Choroid plexus epithelial cell (primary cell): ENCODE measurements at places on chromosomes 7 and 10.

DNA sequence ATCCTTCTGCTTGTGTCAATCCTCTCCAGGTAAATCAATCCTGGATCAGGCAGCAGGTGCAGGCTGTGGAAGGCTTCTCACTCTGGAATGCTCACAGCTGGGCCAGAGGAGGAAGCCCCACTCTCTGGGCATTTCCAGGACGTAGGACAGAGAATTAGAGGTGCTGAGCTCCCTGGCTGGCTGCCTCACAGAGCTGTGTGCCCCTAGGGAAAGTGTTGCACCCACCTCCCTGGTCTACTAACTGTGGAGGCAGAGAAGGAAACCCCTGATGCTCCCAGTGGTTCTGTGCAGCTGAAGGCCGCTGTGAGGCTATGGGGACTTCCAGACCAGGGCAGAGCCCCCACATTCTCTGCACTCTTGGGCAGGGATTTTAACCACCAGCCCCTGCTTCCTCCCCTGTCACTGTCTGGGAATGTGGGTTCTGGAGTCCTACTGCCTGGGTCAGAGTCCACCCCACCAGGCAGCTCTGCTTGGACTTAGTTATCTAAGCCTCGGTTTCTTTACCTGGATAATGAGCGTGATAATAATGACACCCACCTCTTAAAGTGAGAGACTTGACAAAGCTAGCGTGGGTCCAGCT is 73.5 kb upstream of the EEPD1 start:
- DNase-seq: peak; percentile 5

- DNase-seq: no peak
Observed at GRCh38 chr10:14356921-14357320, 26.2 kb upstream of the FRMD4A start.

- peak; percentile 26 for DNase-seq
Observed at GRCh38 chr7:40749877-40750276, 615.1 kb downstream of the SUGCT start.

- DNase-seq: peak; percentile 89
Observed at GRCh38 chr10:31650010-31650409, 278.6 kb downstream of the ARHGAP12 start.

- peak; percentile 69 for DNase-seq
Observed at GRCh38 chr10:3926675-3927525, 141.9 kb upstream of the KLF6 start.

DNA sequence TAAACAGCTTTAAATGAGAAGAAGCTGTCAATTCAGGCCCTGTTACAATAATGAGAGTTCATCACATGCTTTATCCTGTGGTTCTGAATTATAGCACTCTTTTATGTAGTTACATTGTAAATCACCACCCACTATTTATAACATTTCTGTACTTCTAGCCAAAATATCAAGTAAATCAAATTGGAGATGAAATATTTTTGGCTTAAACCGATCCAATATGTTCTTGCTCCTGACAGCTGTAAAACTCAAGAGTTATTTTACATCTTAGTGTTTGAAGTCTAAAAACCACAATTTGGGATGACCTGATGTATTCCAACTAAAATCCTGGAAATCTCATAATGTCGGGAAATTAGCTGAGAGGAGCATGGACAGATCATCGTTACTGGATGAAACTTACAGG is 371.2 kb upstream of the LRRN3 start:
- no peak for DNase-seq

DNA sequence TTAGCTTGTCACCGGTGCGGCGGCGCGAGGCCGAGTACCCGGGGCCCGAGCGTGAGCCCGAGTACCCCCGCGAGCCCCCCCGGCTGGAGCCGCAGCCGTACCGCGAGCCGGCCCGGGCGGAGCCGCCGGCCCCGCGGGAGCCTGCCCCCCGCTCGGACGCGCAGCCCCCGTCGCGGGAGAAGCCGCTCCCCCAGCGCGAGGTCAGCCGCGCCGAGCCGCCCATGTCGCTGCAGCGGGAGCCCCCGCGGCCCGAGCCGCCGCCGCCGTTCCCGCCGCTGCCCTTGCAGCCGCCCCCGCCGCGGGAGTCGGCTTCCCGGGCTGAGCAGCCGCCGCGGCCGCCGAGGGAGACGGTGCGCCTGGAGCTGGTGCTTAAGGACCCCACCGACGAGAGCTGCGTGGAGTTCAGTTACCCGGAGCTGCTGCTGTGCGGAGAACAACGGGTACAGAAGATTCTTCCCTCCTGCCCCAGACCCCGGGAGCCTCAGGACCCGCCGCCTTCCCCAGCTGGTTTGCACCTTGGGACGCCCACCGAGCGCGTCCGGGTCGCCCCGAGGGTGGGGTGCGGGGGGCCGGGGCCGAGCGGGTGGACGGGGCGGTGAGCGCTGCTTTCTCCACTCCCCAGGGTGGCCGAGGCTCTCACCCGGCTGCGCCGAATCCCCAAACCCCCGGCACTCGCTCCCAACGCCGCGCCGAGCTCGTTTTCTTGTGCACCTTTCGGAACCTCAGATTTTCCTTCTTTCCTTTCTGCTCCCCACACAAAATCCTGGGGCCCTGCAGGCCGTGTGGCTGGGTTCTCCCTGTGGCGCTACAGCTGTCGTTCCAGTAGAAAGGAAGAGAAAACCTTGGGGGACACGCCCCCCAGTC is 708 bp downstream of the UBN2 start:
- DNase-seq: peak; percentile 43

DNA sequence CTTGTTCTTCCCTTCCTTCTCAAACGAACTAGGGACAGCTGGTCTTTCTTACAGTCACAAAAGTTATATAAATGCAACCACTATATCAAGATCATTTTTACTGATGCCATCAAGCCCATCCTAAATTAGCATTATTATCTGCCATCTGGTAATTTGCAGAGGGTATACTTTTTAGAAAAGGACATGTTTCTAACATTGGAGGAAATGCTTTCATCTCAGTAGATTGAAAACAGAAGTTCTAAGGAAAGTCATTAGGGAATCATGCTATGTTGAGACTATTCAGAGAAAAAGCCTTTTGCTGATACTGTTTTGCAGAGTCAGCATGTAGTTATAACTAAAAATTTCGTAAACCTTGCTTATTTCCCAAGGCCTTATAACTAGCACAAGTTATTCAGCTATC is 146.7 kb downstream of the WNT2 start:
- DNase-seq: no peak

- DNase-seq: no peak
Observed at GRCh38 chr10:1365540-1366321, 309.5 kb downstream of the WDR37 start.

DNA sequence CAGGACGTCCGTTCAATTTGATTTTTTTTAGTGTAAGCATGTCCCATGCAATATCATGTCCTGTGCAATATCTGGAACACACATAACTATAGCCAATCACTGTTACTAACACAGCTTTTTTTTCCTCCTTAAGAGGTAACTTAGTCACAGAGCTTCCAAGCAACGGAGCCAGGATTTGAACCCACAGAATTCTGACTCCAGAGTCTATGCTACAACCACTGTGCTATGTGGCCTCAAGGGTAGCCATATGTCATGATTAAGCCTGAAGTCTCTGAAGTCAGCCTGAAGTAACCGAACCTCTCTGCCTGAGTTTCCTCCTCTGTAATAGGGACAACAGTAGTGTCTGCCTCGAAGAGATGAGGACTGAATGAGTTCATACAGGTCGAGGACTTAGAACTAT is 42.2 kb upstream of the TCF7L2 start:
- no peak for DNase-seq

DNA sequence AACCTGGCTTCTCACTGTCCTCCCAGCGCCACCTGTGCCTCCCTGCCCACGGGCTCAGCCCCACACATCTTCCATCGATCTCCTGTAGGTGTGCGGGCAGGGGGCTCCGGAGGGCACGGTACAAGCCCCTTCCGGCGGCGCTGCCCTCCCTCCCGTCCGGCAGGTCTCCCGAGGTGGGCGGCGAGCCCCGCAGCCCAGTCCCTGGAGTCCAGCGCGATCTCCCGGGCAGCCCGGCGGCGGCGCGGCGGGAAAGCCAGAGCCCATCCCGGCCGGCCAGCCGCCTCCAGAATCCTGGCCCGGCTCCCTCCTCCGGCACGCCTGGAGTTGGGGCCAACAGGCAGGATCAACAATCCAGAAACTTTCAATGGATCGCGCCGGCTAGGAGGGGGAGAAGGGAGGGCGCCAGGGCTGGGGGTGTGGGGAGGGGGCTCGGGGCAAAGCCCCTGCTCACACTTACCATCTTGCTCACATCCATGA is 100.1 kb downstream of the HIP1 start:
- DNase-seq: no peak

DNA sequence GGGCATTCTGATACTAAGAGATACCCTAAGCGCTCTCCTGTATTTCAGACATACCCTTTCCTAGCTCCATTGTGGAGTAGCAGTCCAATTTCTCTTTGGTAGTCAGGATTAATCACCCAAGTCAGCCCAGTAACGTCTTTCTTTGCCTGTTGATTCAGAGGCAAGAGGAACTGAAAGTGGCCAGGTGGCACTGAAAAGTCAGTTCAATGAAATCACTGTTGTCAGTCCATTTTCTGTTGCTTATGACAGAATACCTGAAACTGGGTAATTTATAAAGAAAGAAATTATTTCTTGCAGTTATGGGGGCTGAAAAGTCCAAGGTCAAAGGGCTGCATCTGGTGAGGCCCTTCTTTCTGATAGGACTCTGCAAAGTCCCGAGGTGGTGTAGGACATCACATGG is 40.2 kb downstream of the ANKRD61 start:
- DNase-seq: no peak

DNA sequence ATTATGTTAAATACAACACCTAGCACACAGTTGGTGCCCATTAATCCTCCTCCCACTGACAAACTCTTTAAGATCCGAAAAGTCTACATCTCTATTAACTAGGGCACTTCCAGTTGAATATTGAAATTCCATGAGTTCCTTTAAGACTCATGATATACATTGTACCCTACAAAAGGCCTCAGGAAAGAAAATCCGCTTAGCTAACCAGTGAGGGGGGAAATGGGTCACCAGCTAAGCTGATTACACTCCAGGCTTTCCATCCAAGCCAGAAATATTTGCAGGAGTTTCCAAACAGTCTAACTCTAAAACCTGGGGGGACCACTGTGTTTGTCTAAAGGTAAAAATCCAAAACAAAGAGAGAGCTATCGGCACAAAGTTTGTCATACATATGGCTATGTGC is 1.3 kb upstream of the LRIT2 start:
- no peak for DNase-seq

GRCh38 chr7:139112741-139113250 is 3.3 kb upstream of the ZC3HAV1 start:
- DNase-seq: no peak

GRCh38 chr10:9140373-9140772 is 1085.9 kb downstream of the GATA3 start:
- no peak for DNase-seq

- no peak for DNase-seq
Observed at GRCh38 chr7:98559958-98560357, 57.1 kb upstream of the NPTX2 start.

- peak; percentile 43 for DNase-seq
Observed at GRCh38 chr7:73706126-73707044, 13.1 kb downstream of the STX1A start.

DNA sequence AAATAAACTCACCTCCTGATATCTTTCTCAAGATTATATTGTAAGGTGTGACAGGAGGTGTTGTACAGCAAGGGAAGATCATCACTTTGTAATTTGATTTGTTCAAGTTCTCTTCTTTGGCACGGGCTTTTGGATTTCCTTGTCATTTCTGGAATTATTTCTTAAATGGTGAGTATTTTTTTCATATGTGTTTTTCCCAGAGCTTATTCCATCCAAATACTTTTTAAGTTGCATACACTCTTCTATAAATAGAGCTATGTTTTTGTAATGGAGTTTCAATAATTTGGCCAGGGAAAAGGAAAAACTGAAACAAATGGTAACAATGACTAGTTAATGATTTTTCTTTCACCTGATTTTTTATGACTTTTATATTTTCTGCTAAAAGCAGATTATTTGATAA is 92.5 kb downstream of the CFAP58 start:
- no peak for DNase-seq

GRCh38 chr10:119502209-119502608 is 40.3 kb downstream of the RGS10 start:
- DNase-seq: no peak

GRCh38 chr7:114925434-114925833 is 3.5 kb downstream of the MDFIC start:
- DNase-seq: no peak

GRCh38 chr10:77505431-77506334 is 131.9 kb downstream of the KCNMA1 start:
- peak; percentile 72 for DNase-seq

GRCh38 chr7:142461437-142461836 is 203.6 kb upstream of the PRSS58 start:
- peak; percentile 86 for DNase-seq

GRCh38 chr10:86225103-86225782 is 141.4 kb downstream of the GRID1 start:
- DNase-seq: peak; percentile 21
